ENCODE measurements at places on chromosomes 1 and 21.

GRCh38 chr1:11468878-11469277 is 10.1 kb upstream of the DISP3 start:
- no peak for DNase-seq

DNA sequence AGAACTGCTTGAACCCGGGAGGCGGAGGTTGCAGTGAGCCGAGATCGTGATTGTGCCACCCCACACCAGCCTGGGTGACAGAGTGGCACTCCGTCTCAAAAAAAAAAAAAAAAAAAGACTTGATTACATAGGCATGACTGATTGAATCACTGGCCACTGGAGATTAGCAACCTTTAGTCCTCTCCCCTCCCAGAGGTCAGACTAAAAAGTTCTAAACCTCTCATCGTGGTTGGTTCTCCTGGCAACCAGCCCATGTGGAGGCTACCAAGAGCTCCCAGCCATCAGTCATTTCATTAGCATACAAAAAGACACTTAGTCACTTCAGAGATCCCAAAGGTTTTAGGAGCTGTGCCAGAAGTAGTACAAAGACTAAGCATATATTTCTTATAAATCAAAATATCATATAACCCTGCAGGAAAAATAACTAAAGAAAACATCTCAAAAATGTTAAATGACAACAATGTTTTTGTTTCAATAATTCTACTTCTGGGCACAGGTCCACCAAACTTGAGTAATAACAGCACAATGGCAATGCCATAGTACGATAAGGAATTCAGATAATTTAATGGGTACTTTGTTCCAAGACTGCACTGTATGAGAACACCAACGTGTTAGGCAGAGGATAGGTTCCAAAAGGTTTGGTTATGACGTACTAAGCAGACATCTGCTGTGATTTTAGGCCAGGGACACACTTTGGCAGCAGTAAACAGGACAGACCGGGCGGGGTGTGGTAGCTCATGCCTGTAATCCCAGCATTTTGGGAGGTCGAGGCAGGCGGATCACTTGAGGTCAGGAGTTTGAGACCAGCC is 18.1 kb downstream of the USP48 start:
- no peak for DNase-seq

- no peak for DNase-seq
These were observed 14.8 kb upstream of the PAQR6 start for GRCh38 chr1:156262461-156263287.

GRCh38 chr1:41371630-41372599 is 10.7 kb downstream of the FOXO6 start:
- no peak for DNase-seq

DNA sequence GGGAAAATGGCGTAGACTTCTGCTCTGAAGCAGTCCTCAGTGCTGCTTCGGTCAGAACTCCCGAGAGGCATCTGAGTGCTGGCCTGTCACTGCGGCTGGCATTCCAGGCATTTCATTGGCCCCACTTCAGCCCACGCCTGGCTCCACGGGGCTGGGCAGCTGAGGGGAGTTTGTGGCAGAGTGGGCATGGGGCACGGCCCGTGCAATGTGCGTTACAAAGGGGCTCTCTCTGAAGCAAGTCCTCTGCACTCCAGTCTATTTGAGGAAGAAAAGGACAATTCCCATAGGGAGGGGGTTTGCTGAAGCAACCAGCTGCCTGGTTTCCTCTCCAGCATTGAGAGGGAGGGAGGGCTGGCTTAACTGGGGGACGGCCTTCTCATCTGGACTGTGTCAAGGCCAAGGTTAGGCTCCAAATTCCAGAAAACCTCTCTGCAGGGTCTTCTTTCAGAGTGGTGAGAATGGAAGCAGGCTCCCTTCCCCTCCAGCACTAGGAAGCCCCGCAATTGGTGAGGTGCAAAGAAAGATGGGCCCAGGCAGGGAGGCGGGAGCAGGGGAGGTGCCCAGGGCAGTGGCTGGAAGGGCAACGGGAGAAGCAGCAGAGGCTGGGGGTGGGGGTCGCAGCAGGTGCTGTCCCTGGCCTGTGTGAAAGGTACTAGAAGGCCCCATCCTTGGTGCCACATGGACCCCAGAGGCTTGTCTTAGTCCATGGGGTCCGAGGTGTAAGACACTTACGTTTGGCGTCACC is 21.1 kb upstream of the GPR157 start:
- no peak for DNase-seq

- no peak for DNase-seq
These were observed 112.9 kb downstream of the FCRL5 start for GRCh38 chr1:157439302-157439954.

DNA sequence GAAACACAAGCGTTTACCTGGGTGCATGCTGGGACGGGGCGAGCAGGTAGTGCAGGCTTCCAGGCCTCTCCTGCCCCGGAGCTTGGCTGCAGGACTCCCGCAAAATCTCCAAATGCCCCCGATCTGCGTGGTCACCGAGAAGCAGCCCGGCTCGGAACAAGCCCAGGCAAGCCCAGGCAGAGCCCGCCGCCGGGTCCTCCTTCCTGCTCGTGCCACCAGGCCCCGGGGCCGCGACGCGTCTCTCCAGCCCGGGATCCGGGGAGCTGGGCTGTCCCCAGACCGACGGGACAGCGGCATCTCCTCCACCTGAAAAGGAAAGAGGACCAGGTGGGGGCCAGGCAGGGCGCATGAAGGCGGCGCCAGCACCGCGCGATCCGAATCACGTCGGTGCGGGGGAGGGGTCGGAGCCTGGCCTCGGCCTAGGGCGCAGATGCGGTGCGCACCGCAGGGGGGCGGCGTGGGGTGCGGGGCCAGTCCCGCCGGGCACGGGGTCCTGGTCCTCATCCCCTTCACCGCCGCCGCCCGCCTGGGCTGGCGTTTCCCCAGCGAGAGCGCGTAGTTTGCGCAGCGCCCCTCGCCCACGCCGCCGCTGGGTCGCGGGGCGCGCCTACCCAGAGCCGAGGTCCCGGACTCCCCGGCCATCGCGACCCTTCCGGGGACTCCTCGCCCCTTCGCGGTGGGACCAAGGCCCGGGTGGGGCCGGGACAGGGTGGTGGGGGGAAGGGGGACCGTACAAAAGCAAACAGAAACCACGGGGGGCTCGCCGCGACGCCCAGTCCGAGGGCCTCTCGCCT is 52.4 kb upstream of the H6PD start:
- DNase-seq = no peak

- DNase-seq = no peak
These were observed 71.0 kb downstream of the CD2 start for GRCh38 chr1:116825207-116825719.

DNA sequence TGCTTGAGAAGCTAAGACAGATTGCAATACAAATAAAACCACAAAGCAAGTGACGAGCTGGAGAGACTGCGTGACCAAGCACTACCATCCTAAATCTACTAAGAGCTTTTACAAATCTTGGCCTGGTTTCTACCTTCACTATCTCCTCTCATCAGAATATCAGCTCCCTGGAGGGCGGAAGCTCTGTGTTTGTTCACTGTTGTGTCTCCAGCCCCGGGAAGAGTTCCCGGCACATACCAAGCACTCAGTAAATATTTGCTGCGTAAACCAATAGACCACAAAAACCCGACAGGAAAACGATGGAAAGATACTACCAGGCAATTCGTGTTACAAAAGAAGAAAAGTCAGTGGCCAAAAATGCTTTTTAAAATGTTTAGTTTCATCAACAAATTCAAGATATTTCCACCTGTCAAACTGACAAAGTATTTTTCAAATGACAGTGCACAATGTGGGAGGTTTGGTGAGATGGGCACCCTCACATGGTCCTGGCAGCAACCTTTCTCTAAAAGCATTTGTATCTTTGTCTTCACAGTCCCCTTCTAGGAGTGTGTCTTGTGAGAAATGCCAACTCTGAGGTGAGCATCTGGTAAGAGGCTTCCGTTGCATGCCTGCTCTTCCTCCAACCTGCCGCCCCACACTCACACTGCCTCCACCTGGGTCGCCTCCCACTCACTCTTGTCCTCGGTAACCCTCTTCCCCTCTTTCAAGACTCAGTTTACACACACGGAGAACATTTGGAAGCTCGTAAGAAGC is 34.7 kb downstream of the SLC1A7 start:
- DNase-seq = no peak

DNA sequence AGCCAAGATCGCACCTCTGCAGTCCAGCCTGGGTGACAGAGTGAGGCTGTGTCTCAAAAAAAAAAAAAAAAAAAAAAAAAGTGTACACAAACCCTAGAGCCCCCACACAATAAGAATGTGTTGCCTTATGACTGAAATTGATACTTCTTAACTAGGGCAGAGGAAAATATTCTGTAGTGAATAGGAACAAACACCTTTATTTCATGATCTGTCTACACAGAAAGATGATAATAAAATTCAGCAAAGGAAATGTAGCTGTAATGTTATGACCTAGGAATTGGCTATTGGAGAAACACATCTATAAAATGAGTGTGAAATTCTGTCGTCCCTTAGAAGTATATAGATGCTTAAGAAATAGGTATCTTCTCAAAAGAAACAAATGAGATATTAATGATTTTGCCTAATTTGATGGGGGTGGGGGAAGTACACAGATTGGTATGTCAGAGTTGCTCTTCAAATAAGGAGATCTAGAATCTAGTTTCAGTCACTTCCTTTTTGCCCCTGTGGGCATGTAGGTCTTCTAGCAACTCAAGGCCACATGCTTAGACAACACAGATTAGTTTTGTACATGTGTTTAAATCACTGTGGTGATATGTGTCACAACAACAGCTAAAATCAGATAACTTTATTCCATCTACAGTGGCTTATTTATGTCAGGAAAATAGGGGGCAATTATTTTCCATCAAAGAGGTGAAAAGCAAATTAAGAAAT is 10.7 kb upstream of the GPR25 start:
- peak; percentile 56 for DNase-seq

- no peak for DNase-seq
These were observed 212.4 kb upstream of the USP24 start for GRCh38 chr1:55427606-55428005.

DNA sequence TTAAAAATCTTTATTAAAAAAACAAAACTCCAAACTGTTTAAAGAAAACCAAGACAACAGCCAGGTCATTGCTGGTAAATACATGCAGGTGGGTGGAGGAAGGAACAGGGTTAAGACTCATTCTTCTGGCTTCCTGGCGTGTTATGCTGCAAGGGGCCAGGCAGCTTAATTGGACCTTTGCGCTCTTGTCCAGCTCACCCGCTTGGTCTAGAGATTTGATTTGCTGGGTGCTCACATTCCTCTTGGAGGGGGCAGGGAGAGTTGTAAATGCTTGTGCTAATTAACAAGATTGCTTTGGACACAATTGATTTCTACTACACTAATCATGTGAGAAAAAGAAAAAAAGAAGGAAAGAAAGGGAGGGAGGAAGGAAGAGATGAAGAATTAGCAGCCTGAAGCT is 10.5 kb downstream of the CEP104 start:
- no peak for DNase-seq

GRCh38 chr1:213994888-213995287 is 7.1 kb downstream of the PROX1 start:
- DNase-seq = no peak

GRCh38 chr1:173507205-173507846 is 30.2 kb downstream of the PRDX6 start:
- DNase-seq = no peak

GRCh38 chr1:16321176-16321867 is 31.0 kb downstream of the FBXO42 start:
- no peak for DNase-seq

DNA sequence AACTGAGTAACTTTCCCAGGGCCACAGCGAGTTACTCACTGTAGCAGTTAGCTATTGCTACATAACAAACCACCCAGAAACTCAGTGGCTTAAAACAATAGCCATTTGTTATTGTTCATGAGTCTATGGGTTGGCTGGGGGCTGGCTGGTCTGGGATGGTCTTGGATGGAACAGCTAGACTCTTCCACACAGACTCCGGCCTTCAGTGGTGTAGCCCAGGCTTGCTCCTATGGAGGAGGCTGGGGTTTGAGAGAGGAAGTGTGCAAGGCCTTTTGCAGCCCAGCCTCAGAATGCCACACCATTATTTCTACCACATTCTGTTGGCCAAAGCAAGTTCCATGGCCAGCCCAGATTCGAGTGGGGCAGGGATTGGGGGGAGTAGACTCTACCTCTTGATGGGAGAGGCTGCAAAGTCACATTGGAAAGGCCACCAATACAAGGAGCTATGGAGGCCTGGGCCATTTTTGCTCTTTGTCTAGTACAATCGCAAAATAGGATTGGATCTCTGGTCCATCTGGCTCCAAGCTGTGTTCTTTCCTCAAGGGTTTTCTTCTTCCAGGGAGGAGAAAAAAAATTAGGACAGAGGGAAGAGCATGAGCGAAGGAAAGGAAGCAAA is 37.5 kb upstream of the TTC22 start:
- no peak for DNase-seq

DNA sequence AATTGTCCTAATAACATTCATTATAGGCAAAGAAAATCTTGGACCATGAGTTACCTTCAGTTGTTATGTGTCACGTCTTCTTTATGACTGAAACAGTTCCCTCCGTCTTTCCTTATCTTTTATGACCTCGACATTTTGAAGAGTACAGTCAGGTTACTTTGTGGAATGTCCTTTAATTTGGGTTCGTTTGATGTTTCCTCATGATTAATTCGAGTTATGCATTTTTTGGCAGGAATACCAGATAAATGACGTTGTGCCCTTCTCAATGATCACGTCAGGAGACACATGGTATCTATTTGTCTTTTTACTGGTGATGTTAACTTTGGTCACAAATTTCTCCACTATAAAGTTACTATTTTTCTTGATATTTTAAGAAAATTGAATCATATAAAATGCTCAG is 17.3 kb upstream of the KLF17 start:
- no peak for DNase-seq

- DNase-seq = no peak
These were observed 14.1 kb upstream of the IL24 start for GRCh38 chr1:206883160-206883559.

- DNase-seq = no peak
These were observed 170.2 kb upstream of the NFIA start for GRCh38 chr1:60911966-60912697.

GRCh38 chr1:44043176-44044070 is 12.2 kb upstream of the SLC6A9 start:
- no peak for DNase-seq

DNA sequence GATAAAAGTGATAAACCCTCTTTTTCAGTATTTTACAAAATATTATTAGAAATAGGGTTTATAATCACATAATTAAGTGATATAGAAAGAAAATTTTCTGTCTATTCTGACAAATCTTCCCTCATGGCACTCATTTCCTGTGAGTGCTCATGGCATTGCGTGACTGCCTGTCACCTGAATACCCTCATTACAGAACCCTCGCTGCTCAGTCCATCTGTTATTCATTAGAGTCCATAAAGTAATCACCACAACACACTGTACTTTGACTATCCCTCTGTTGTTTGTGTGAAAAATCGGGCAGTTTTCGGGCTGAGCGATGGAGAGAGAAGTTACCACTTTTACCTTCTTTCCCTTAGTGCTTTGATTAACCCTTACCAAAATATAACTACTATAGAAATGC is 100.4 kb upstream of the BRINP3 start:
- no peak for DNase-seq

- no peak for DNase-seq
These were observed 83.3 kb upstream of the TMEM51 start for GRCh38 chr1:15070145-15070748.

- no peak for DNase-seq
These were observed 37.8 kb downstream of the GPA33 start for GRCh38 chr1:167052389-167052788.

All from CD4-positive, alpha-beta T cell treated with Interleukin-4 for 4 hours (primary cell).